NCI-H2029 treated with DMSO at 0.1 percent for 48 hours (cell line): ENCODE measurements at places on chromosomes 2 and 18.

DNA sequence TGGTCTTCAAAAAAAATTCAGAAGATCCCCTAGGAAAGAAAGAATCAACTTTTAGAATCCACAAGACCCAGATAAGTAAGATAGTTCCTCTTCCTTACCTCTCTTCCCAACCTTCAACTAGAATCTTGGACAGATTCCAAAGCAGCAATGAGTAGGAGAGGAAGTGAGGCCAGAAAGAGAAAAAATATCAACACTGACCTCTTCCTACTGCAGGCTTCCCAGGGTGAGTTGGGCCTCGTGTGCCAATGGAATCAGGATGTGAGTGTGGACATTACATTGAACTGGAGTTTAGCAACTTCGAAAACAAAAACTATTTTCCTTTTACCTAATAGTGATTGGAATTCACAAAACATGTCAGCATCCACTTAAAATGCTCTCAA is 102.5 kb upstream of the PIEZO2 start:
- no peak for DNase-seq

- DNase-seq = no peak
These were observed 11.9 kb upstream of the SLC40A1 start for GRCh38 chr2:189592353-189592984.

GRCh38 chr2:144668493-144669110 is 148.7 kb upstream of the ZEB2 start:
- DNase-seq = no peak

DNA sequence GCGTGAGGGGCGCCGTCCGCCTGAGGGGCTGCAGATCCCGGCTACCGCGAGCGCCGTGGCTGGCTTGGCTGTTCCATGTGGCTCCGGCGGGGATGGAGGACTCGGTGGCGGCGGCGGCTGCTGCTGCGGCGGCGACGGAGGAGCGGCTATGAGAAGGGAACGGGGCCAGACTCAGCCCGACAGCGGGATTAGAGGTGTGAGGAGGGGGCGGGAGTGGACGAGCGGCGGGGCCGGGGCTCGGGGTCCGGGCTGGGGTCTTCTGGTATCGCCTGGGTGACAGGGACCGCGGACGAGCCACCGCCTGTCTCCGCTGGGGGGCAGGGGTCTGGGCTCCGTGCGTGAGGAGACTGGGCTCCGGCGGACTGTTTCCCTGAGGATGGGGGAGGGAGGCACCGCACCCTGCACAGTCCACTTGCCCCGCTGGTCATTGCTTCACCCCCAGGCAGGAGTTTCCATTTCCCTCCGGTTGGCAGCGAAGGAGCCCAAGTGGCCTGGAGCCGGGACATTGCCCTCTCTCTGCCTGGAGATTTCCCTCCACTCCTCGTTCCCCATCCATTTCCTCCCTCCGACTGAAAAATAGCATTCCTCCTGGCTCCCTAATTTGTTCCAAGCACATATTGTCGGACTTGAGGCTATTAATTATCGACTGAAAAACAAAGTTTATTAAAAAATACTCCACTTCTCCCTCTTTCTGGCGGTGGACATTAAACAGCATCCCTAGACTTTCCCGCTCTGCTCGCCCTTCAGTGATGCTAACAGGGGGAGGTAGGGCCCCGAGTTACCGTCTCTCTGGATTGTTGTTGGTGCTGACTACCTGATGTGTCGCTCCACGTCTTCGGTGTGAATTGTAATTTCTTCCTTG is 577 bp downstream of the EHBP1 start:
- DNase-seq = no peak

DNA sequence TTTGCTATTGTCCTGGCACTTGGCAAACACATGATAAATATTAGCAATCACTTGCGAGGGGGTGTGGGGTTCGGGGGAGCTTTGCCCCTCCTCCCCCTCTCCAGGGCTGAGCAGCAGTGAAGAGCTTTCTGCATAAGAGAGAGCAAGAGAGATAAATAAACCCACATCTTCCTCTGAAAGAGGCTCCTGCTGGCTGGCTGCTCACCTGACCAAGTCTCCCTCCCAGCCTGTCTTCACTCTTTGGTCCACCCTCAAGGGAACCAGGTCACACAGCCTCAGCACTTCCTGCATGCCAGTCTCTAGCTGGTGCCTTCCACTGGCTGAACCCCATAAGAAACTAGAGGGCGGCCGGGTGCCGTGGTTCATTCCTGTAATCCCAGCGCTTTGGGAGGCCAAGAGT is 18.5 kb upstream of the YWHAQ start:
- DNase-seq = no peak

- no peak for DNase-seq
These were observed 71.5 kb downstream of the OSBPL6 start for GRCh38 chr2:178265851-178266250.

DNA sequence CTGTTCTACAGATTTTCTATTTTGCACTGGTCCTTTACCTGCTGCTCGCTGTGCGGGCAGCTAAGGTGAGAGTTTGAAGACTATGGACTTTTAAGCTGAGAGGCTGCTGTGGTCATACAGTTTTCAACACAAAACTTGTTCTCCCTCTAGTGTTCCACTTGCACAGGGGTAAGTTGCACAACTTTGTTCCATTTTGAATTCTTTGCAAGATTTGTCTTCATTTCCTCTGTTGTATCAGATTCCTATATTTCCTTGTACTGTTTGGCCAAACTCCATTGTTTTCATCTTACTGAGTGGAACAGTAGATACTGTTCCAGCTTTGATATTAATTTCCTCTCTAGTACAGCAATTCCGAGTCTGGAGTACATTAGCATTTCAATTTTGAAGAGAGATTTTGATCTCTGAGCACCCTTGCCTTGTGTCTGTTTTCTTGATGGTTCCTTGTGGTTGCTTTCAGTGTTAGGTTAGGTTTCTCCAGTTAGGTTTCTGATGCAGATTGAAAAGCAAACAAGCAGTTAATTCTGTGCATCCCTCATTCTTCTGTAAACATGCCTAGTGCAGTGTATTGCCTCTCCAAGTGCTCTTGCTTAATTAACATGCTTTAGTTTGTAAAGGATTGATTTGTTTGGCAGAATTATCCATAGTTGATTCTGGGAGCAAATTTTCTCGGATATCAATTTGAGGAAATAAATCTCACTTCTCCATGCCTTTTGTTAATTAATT is 188.8 kb downstream of the PTPRM start:
- DNase-seq = no peak

- no peak for DNase-seq
These were observed 36.5 kb downstream of the SLC25A52 start for GRCh38 chr18:31723990-31724711.

- DNase-seq = no peak
These were observed 155.0 kb upstream of the SLC8A1 start for GRCh38 chr2:40606862-40607261.
